ENCODE measurements at places on chromosomes 7 and 10.
A peak's percentile ranks its signal among the peaks of the same experiment; 100 is the strongest.

- DNase-seq, result no peak
These were observed 260.5 kb upstream of the KLF14 start for GRCh38 chr7:130994378-130995115.

DNA sequence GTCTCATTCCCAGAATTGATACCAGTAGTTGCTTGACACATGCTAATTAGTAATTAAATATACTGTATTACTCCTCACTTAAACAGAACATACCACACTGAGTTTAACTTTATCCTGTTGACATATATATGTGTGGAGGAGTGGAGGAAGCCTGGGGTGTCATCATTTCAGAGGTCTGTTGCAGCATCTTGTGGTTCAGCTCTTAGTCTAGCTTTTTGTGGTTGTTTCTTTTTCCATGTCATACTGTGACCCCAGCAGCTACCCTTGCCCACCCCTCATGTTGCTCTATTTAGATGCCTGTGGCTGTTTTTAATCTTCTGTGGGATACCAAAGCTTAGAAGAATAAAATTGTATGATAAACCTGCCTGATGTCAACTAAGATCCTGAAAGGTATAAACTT lies 875.4 kb downstream of the LRMDA start:
- DNase-seq, result no peak

GRCh38 chr7:95536656-95537311 lies 51.0 kb downstream of the ASB4 start:
- DNase-seq, result no peak

- DNase-seq, result peak; percentile 82
These were observed 170.2 kb downstream of the FAM107B start for GRCh38 chr10:14604181-14605142.

DNA sequence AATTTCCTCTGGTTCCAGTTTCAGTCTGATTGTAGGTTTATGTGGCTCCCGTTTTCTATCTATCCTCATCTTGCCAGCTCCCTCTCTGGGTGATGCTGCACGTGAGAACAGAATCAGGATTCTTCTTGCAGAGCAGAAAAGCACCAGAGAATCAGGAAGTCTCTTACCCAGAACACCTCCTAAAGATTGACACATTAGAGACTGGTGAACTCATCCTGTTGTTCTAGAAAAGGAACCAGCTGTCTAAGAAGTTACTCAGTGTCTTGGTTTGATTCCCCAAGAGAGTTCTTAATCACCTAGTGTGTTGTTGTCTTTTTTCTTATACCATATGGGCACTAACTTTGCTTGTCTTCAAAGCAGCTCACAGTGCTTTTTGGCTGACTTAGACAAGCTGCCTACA lies 152.4 kb downstream of the DGKI start:
- DNase-seq, result no peak

GRCh38 chr7:2326951-2327350 lies 12.7 kb upstream of the SNX8 start:
- DNase-seq, result no peak

GRCh38 chr10:79250259-79250658 lies 97.0 kb upstream of the PPIF start:
- DNase-seq, result no peak

- no peak for DNase-seq
These were observed 973.5 kb downstream of the ANKRD7 start for GRCh38 chr7:119197877-119198527.

DNA sequence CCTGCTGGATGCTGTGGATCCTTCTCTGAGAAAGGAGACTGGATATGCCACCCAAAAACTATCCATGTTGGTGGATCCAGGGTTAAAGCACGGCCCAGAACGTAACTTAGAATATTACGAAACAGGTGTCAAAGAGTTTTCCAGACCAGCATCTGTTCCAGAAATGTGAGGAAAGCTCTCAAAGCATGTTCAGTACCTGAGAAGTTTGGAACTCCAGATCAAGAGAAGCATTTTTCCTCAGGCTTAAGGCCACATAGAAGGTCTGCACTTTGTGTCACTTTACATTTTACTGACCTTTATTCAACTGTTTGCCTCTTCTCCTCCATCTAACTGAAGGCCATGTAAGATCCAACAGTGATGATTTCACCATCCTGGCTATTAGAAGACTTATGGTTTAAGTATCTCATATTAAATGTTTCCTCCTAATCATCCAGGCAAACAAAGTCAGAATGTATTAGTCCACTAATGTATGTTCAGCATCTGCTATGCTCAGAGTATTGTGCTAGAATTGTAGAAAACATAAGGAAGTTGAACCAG lies 340.7 kb upstream of the LRGUK start:
- DNase-seq, result no peak

Measured in activated naive CD8-positive, alpha-beta T cell treated with anti-CD3 and anti-CD28 coated beads, Interleukin-2, amount 10 ng/mL, durations not matched to agents 7 days and 5 days (primary cell).